Activated CD4-positive, alpha-beta T cell treated with anti-CD3 and anti-CD28 coated beads, Interleukin-2, Interleukin-6, amounts not matched to agents 100 ng/mL and 50 ng/mL, durations not matched to agents 16 hours and 8 hours (primary cell): ENCODE measurements at places on chromosomes 1 and 21.

- no peak for DNase-seq
Observed at GRCh38 chr1:38173157-38173831, 126.7 kb upstream of the POU3F1 start.

- DNase-seq, result no peak
Observed at GRCh38 chr21:41659791-41660560, 106.9 kb downstream of the RIPK4 start.

DNA sequence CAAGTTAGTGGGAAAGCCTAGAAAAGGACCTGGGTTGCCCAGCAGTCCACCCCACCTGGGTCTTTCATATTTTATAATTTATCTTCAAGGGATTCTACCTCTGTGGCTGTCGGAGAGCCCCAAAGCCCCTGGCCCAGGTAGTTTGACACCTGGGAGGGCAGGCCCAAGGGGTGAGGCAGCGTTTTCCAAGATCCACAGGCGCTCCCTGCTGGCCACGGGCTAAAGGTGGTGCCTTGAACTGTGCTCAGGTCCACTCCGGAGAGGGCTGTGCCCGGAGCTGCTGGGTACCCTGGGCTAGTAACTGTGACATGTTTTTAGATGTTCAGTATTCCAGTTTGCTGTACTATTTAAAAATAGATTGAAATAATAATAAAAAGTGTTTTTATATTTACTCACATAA, 37.2 kb upstream of the CRNN start:
- no peak for DNase-seq

DNA sequence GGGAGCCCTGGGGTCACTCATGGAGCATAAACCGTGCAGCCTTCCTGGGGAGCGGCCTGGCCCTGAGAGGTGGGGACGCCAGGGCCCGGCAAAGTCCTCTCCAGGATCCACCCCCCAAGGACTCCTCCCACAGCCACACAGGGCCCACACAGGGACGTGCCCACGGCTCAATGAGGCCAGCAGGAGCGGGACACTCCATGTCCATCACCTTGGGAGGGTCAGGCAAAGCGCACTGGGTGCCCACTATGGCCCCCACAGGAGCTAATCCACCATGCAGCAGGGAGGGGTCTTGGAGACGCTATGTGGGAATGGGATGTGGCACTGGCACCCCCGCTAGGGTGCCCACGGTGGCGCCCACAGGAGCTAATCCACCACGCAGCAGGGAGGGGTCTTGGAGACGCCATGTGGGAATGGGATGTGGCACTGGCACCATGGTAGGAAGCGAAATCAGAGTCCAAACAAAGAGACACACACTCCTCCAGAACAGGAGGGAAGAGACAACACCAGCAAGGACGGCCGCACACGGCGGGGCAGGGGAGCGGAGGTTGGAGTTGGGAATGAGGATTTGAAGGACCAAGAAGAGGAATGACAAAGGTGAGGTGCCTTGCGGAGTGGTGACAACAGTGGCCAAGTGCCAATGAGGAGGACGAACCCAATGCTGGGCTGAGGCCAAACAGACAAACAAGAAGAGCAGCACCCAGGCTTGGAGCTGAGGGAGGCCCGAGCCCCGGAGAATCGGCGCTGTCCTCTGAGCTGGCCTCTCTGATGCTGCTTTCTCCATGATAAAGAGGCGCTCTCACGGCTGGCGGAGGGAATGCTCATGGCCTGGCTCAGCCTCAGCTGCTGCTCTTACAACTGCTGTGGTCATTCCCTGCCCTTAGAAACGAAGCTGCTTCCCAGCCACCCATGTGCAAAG, 18.1 kb upstream of the SLC19A1 start:
- DNase-seq, result no peak

- DNase-seq, result peak; percentile 30
Observed at GRCh38 chr1:88774151-88774556, 90.1 kb downstream of the PKN2 start.

DNA sequence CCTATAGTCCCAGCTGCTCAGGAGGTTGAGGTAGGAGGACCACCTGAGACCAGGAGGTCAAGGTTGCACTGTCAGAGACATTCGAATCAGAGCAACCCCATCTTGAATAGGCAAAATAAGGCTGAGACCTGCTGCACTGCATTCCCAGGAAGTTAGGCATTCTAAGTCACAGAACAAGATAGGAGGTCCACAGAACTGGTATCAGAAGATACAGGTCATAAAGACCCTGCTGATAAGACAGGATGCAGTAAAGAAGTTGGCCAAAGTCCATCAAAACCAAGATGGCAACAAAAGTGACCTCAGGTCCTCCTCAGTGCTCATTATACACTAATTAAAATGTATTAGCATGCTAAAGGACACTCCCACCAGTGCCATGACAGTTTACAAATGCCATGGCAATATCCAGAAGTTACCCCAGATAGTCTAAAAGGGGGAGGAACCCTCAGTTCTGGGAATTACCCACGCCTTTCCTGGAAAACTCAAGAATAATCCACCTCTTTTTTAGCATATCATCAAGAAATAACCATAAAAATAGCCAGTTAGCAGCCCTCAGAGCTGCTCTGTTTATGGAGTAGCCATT, 65.2 kb upstream of the KLHDC7A start:
- DNase-seq, result no peak

GRCh38 chr1:209686322-209686721, 11.1 kb downstream of the G0S2 start:
- DNase-seq, result no peak

GRCh38 chr1:244150071-244150470, 99.0 kb downstream of the ZBTB18 start:
- no peak for DNase-seq

DNA sequence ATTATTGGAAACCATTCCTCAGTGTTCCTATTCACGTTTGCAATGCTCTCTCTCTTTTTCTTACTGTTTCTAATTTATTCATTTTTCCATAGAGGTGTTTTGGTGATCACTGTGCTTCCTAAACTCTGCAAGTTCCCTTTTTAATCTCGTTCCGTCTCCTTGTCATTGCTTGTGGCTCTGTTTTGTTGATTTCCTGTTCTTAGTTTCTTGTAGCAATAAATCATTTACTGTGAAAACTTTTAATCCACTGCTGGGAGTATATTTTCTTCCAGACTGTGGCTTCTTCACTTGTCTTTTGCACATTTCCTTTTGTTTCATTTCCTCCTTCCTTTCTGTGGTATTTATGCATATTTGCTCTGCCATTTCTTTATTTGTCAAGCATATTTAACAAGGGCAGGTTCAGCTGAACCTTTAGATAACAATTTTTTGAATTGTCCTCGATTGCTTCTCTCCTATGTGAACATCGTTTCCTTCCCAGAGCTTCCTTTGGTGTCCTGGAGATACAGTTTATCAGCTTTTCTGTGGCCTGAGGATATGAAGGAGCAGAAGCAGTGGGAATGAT, 3.6 kb downstream of the B3GALT5 start:
- no peak for DNase-seq

DNA sequence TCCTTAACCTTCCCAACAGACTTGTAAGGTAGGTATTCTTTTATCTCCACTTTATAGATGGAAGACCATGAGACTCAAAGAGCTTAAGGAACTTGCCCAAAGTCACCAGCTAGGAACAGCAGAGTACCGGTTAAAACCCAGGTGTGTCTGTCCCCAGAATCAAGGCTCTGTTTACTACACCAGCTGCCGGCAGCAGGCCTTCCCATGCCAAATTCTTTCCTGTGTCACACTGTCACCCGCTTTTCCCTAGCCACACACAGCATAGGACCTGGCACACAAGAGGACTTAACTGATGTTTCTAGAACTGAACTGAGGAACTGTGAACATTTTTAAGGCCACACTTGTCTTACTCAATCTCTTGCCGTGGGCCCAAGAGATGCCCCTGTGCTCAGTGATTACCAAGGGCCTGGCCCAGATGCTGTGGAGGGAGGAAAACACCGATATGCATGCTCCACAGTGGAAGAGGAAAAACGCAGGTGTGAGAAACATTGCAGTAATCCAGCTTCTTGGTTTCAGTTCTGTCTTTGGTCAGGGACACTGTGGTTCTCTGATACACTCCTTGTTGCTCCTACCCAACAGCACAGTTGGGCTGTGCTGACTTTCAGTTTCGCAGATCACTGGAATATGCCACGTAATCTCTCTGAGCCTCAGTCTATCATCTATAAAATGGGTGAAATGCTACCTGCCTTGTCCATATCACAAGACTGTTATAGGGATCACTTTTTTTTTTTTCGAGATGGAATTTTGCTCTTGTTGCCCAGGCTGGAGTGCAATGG, 13.9 kb upstream of the LY9 start:
- DNase-seq, result peak; percentile 85

- no peak for DNase-seq
Observed at GRCh38 chr1:117026361-117026760, 24.8 kb downstream of the CD101 start.

- DNase-seq, result no peak
Observed at GRCh38 chr1:59422921-59423575, 126.2 kb downstream of the FGGY start.

DNA sequence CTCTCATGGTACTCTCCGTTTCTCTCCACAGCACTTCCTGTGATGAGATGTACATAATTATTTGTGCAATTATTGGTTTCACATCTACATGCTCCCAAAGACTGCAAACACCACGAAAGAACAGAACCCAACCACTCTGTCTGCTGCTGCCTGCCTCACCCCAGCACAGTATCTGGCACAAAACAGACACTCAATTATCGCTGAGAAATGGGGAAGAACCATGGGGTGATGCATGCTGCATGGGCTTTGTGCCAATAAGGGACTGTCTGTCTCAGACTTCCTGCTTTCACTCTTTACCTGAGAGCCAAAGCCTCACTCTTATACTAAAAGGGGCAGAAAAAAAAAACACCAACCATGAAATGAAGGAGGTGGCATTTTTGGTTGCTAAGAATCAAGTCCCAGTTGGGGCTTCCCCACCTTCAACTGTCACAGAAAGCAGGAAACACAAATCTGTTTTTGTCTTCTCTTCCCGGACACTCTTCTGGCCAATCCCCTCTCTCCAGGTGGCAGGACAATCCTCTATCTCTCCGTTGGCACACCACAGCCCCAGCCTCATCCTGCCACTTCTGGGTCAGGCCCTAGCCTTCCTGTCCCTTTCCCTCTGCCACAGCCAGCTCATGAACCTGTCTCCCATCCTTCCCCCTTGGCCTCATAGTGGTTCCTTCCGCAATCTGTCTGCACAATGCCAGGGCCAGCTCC, 82.0 kb downstream of the TGFBR3 start:
- DNase-seq, result peak; percentile 91

DNA sequence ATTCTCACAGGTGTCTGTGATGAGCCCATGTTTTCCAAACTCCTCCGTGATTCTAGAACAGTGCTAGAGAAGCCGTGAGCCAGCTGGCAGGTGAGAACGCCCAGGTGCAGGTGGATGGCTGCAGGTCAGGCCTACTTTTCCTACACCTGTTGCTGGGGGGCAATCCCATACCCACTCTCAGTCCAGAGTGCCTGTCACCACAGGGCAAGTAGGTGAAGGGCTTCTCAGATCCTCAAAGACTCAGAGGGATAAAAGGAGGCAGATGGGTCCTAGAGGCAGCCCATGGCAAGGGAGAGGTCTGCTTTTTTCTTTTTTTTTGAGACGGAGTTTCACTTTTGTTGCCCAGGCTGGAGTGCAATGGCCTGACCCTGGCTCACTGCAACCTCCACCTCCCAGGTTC, 50.7 kb upstream of the H6PD start:
- no peak for DNase-seq

GRCh38 chr1:30808067-30808662, 50.6 kb upstream of the LAPTM5 start:
- no peak for DNase-seq

DNA sequence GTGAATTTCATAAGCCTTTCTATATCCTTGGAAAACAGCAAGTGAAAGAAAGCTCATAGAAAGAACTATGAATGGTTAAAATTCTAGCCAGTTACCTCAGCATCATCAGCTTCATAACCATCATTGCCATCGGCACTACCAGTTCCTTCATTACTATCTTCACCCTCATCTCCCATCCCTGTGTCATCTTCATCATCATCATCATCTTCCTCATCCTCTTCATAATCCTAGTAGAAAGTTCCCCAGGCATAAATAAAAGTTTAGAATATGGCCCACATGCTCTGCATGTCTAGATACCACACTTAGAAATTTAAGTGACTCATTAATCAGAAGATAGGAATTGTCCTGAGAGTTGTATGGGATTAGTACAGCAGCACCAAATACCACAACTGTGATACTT, 49.0 kb downstream of the TPR start:
- no peak for DNase-seq

DNA sequence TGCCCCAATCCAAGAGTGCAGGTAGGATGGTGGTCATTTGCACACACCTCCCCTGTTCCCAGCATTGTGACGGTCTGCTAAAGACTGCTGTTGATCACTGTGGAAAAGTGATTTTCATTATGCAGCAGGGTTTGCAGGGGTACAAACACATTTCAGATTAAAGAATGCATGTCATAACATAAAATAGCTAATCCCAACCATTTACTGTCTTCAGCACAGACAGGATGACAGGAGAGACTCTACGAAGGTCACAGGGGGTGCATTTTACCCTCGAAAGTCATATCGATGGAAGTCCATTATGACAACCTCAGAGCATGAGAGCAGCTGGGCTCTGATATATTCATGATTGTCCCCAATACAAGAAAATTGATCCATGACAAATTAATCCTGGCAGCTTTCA, 302.6 kb downstream of the AJAP1 start:
- no peak for DNase-seq

- DNase-seq, result no peak
Observed at GRCh38 chr1:183699616-183700160, 46.6 kb upstream of the APOBEC4 start.

DNA sequence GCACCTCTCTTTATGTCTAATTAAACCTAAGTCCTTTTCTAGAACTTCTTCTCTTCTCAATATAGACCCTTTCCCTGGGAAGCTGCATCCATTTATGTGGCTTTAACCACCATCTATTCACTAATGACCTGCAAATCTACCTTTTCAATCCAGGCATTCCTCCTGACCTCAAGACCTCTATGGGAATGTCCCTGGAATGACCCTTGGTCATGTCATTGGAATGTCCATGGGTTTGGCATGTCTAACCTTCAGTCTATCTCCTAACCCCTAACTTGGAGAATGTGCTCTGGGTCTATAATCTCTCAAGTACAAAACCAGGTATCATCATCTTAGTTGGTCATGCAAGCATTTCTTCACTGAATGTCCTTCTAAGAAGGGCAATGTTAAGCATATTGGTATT, 196.1 kb downstream of the KCNH1 start:
- DNase-seq, result no peak

DNA sequence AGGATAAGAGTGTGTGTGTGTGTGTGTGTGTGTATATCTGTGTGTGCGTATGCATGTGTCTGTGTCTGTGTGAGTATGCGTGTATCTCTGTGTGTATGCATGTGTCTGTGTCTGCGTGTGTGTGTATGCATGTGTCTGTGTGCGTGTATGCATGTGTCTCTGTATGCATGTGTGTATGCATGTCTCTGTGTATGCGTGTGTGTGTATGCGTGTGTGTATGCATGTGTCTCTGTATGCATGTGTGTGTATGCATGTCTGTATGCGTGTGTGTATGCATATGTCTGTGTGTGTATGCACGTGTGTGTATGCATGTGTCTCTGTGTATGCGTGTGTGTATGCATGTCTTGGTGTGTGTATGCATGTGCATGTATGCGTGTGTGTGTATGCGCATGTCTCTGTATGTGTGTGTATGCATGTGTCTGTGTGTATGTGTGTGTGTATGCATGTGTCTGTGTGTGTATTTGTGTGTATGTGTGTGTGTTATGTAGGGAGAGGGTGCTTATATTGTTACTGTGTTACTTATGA, 247.8 kb downstream of the DYRK1A start:
- no peak for DNase-seq

GRCh38 chr1:6546326-6546725, 8.0 kb downstream of the NOL9 start:
- DNase-seq, result no peak
